T-helper 2 cell (primary cell): ENCODE measurements at places on chromosomes 4 and X.
A peak's percentile ranks its signal among the peaks of the same experiment; 100 is the strongest.

- no peak for DNase-seq
These were observed 92.4 kb downstream of the RS1 start for GRCh38 chrX:18579495-18579894.

- no peak for DNase-seq
These were observed 899.5 kb upstream of the INTU start for GRCh38 chr4:126733301-126733700.

DNA sequence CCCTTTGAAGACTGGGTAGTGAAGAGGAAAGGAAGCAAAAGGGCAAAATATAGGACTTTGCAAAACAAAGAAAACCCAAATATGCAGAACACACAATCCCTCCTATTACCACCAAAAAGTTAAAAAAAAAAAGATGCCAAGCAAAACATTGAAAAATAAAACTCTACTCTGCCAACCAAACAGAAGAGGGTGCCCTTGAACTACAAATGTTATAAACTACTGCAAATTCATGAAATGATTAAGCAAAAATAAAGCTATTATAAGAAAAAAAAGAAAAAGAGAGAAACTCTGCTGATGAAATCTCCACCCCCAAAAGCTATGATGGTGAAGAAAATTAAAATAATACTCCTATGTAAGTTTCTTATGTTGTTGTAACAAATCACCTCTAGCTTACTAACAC lies 168.5 kb upstream of the STK26 start:
- DNase-seq, result peak; percentile 16

DNA sequence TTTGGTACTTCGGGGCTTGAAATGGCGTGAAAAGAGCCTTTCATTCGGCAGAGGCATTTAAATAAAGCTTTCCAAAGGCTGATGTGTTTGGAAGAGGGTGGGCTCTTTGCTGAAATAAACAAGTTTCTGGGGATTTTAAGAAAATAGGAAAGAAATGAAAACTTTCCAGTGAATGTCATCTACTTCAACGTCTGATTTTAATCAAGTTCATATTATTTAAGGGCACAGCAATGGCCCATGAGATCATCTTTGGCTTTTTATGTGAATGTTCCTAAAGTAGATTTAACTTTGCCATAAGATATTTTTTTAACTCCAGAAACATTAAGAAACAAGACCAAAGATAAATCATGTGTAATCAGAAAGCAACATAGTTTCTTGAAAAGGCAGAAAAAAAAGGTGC lies 69.8 kb upstream of the TTC29 start:
- no peak for DNase-seq

GRCh38 chr4:46196086-46196485 lies 72.2 kb upstream of the GABRG1 start:
- DNase-seq, result no peak

- DNase-seq, result no peak
These were observed 86.5 kb downstream of the DRD5 start for GRCh38 chr4:9867751-9868425.

GRCh38 chr4:151908734-151909497 lies 148.1 kb upstream of the GATB start:
- no peak for DNase-seq
